ENCODE measurements at places on chromosomes 4 and X. TPM values are rescaled to one million over a fixed set of nuclear protein-coding genes. Genes with fewer than 3 reads are reported as not detected.

DNA sequence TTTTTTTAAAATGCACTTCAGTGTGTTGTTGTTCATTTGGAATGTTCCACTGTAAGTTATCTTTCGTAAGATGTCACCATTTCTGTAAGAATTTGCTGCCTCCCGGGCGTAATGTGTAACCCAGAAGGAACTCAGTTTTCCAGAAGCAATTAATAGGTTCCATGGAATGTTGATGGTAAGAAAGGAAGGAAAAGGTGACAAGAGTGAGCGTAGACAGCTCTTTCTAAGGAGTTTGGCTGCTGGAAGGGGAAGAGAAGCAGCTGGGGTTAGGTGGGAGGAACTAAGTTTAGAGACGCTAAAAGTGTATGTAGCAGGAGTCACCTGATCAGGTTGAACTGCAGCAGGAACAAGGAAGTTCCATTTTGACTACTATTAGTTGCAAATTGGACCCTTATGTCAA lies 35.9 kb downstream of the PNMA5 start:
- no peak for DNase-seq

DNA sequence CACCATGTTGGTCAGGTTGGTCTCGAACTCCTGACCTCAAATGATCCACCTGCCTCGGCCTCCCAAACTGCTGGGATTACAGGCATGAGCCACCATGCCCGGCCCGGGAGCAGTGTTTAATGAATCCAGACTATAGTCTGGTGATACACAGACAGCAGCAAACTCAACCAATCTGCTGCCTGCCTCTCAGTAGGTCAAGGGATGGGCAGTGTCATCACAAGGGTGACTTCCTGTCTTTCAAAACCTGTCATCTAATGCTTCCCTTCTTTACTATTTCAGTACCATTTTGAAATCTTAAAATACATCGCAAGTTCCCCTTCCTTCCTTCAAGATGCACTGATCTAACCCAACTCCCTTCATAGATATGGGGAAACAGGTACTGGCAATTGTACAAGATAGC lies 8.4 kb downstream of the RPL39 start:
- DNase-seq, result no peak

DNA sequence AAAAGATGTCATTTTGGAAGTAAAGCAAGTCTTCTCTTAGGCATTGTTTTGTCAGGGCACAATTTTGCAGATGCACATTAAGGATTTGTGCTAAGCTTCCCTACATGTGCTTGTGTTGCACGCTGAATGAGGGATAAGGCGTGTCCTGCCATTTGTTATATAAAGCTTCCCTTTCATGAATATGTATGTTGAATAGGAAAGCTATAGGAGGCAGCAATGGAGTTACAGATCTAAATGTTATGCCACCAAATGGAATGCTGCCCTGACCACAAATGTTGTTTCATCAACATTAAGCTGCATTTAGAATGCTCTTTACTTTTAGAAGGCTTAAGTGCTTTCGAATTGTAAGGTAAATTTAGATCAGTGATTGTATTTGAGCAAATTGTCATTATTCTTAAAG lies 20.9 kb downstream of the SGMS2 start:
- no peak for DNase-seq

- no peak for DNase-seq
Observed at GRCh38 chr4:44914223-44914622, 187.9 kb upstream of the GNPDA2 start.

- no peak for DNase-seq
Observed at GRCh38 chr4:60885011-60885410, 315.1 kb upstream of the ADGRL3 start.

GRCh38 chr4:98482847-98483806 lies 175.3 kb downstream of the TSPAN5 start:
- DNase-seq, result no peak

DNA sequence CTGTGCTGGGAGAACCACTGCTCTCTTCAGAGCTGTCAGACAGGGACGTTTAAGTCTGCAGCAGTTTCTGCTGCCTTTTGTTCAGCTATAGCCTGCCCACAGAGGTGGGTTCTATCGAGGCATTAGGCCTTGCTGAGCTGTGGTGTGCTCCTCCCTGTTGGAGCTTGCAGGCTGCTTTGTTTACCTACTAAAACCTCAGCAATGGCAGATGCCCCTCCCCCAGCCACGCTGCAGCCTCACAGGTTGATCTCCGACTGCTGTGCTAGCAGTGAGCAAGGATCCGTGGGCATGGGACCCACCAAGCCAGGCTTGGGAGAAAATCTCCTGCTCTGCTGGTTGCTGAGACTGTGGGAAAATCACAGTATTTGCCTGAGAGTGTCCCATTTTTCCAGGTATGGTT lies 133.8 kb upstream of the UBQLN2 start:
- DNase-seq, result no peak

DNA sequence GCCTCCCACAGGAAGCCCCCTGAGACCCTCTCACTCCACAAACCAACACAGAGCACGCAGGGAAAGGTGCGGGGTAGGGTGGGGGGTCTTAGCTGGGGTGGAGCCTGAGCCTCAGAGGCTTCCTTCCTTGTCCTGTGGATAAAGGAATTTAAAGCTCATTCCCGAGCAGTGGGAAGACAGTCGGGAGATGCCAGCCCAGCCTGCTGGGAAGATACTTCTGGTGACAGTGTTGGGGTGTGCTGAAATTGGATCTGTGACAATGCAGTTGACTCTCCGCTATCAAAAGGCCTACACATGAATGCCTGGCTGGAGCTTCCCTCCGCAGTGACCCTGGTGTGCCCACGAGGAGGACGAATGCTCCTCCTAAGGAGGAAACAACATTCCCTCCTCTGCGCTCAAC lies 45.5 kb downstream of the JAKMIP1 start:
- DNase-seq, result no peak

- DNase-seq, result peak; percentile 44
Observed at GRCh38 chr4:2251073-2251794, 9.3 kb upstream of the HAUS3 start.

- no peak for DNase-seq
Observed at GRCh38 chrX:29992083-29992482, 223.3 kb upstream of the MAGEB2 start.

GRCh38 chr4:173521467-173522159 lies 8.4 kb downstream of the HAND2 start:
- no peak for DNase-seq

DNA sequence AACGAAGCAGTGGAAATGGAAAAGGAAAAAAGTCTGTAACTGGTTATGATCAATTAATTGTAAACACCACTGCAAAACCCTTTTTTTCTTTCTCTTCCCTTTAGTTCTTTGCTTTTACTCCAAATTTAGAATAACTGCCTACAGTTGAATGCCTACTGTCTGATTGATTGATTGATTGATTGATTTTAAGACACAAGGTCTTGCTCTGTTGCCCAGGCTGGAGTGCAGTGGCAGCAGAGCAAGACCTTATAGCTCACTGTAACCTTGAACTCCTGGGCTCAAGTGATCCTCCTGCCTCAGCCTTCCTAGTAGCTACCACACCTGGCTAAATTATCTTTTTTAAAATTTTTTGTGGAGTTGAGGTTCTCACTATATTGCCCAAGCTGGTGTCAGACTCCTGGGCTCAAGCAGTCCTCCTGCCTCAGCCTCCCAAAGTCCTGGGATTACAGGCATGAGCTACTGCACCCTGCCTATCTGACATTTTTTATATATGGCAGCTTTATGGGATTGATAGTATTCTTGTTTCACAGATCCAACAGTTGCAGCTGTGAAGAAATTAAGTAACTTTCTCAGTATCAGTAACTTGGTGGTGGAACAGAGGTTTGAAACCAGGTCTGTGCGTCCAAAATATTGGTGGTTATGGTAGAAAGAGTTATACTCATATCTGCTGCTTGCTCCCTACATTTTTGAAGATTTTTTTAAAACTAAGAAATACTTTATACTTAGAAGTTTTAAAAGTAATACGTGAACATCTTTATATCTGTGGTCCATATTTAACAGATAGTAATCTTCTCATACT lies 12.4 kb downstream of the UBE2K start:
- DNase-seq, result peak; percentile 2

- no peak for DNase-seq
Observed at GRCh38 chr4:57291911-57292310, 181.7 kb upstream of the IGFBP7 start.

DNA sequence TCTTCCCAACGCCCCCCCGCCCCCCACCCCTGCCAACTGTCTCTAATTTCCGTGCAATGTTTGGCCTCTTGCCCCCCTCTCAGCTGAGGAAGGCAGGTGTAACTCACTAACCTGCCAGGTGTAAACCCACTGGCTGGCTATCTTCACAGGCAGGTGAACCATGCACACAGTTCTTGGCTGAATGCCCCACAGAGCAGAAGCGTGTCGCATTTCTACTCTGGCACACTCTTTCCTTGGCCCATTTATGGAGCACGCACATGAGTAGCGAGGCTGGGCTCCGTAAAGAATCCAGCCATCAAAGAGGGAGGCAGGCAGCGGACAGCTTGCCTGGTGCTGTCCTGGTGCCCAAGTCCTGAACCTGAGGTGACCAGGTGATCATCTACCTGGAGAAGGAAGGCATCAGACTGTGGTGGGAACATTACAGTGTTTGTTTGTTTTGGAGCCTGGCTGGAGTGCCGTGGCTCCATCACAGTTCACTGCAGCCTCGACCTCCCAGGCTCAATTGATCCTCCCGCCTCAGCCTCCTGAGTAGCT lies 39.2 kb upstream of the CRMP1 start:
- no peak for DNase-seq

GRCh38 chrX:288561-288991 lies 7.4 kb downstream of the PLCXD1 start:
- no peak for DNase-seq

DNA sequence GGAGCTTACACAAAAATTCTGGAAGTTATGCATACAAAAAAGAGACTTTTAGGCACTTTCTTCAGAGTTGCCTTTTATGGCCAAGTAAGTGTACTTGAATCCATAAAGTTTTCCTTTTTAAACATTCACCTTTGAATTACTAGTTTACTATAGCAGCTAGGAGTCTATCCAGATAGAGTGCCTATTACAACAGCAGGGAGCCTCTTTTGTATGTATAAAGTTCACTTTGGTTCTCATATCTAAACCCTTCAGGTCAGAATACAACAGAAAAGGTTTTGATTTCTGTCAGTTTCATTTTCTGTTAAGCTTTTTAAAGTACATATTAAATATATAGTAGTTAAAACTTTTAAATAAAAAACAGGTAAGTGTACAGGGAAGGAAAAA lies 51.4 kb upstream of the IL13RA1 start:
- no peak for DNase-seq

DNA sequence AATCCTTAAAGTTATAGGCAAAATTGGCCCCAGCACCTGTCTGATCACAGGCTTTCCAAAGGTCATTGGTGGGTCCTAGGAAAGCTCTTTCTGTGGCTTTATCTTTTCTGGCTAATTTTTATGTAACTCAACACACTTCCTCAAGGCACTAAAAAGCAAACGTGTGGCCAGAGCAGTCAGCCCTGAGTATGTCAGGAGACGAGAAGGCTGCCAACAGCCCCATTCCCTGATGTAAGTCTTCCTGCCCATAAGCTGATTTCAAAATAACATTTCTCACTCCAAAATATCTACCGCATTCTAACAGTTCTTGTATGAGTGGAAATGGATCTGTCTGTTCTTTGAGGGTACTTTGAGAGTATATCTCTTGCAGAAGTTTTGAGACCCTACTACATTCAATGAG lies 25.5 kb upstream of the FUNDC1 start:
- no peak for DNase-seq

- DNase-seq, result no peak
Observed at GRCh38 chr4:15130441-15130840, 128.2 kb downstream of the CPEB2 start.

DNA sequence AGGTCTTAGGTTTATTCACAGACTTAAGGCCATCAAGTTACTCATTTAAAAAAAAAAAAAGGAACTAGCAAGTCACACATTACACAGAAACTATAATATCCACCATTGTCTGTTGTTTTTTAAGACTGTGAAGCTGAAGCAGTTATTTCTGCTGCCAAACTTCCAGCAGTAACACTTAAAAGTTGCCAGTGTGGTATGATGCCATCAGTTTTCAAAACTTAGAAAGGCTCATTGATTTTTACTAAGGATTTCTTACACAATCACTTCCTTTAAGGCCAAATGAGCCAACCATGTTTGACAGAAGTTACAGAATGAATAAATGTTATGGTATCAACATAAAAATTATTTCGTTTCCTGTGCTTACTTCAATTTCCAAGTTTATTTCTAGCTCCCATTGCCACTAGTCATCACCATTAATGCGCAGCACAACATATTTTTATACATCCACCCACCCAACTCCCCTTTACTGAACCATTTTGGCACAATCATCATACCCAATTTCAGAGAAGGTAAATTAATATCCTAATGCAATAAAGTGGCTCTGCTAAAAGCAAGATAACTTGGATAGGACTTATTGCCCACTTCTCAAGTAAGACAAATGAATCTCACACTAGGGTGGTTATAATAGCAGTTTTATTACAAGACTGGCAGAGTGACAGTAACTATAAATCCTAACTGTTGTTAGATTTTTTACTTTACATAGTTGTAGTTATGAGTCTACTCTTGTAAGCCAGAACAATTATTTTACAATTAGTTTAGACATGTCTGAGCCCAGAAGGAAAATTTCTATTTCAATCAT lies 13.1 kb downstream of the PDGFC start:
- no peak for DNase-seq

- DNase-seq, result no peak
Observed at GRCh38 chr4:168836490-168836889, 173.6 kb downstream of the CBR4 start.

GRCh38 chr4:20255823-20256222 lies 4.1 kb downstream of the SLIT2 start:
- DNase-seq, result no peak

DNA sequence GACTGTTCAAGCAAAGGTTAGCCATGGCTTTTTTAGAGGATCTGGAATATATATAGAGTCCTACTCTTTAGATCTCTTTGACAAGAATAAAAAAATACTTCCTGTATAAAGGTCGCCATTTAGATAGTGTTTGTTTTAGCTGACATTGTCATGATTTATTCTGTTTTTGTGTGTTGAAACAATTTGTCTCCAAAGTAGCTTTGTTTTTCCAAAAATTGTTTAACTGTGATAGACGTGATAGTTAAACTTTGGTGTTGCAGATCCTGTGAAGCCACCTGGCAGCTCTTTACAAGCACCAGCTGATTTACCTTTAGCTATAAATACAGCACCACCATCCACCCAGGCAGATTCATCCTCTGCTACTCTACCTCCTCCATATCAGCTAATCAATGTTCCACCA lies 80.3 kb upstream of the SMARCA5 start:
- DNase-seq, result no peak

GRCh38 chr4:98343626-98344025 lies 82.4 kb downstream of the RAP1GDS1 start:
- DNase-seq, result no peak

Gene SPIN2A
- total RNA-seq, result not detected

Gene ZNF330
- 58.0 TPM for total RNA-seq

Gene TECRL
- total RNA-seq, result 203 TPM

Gene SLC25A5
- total RNA-seq, result 174 TPM

Gene HTN3
- not detected for total RNA-seq

Gene GYPE
- 0.44 TPM for total RNA-seq

Gene DOCK11
- 5.2 TPM for total RNA-seq

Gene FREM3
- 0.04 TPM for total RNA-seq

Gene SLC4A4
- total RNA-seq, result 27.3 TPM

Gene GSPT2
- 6.7 TPM for total RNA-seq

Gene HTT
- 18.1 TPM for total RNA-seq

Gene PAGE2
- not detected for total RNA-seq

Gene PPP4R3C
- not detected for total RNA-seq

Gene ADGRL3
- total RNA-seq, result 1.9 TPM

Gene XAGE1A
- total RNA-seq, result not detected

Gene SLIT2
- total RNA-seq, result 6.7 TPM

All from right atrium auricular region (tissue), 2 donors.